Esophagus muscularis mucosa (tissue), 4 donors: ENCODE measurements at places on chromosomes 7 and 10.

DNA sequence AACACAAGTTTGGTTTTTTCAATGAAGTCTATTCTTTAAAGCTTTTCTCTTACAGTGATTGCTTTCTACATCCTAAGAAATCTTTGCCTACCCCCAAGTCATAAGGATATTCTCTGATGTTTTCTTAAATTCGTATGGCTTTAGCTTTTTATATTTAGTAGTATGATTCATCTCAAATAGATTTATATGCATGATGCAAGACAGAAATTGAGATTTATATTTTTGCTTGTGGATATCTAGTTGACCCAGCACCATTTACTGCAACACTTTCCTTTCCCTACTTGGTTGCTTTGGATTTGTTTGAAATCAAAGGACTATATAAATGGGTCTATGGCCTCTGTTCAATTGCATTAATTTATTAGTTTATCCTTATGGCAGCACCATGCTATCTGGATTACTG is 113.9 kb downstream of the ZNF438 start:
- DNase-seq, result no peak

DNA sequence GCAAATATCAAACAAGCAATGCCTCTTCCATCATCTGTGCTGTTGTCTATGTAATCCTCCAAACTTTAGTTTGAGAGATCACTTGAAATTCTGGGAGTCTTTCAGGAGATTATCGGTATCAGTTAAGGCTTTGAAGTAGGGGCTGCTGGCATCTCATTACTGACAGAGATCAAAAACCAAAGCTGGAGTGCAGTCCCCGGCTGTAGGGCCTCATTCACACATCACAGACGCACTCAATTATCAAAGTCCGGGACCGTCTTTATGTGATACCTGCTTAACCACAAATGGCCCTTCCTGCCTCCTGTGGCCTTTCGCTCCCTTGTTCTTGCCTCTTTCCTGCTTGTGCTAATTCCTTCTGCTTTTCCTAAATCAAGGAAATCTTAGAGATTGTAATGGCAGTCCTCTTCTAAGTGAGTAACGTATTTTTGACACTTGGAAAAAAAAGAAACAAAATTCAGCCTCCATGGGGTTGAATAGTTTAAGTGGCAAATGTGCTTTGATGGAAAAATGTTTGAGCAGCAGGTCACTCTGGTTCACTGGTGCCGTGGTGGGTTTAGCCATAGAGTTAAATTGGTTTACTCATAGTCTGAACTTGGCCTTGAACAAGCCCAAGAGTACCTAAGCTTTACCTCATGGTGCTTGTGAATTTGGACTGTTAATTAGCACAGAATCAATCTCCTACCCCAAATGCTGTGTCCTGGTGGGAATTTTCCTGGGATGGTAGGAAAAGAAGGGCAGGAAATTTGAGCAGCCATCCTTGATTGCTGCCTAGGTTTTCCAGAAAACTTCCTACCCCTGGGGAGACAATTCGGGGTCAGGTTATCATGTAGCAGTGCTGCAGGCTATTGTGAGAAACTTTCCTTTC is 178.9 kb upstream of the LYZL1 start:
- no peak for DNase-seq

DNA sequence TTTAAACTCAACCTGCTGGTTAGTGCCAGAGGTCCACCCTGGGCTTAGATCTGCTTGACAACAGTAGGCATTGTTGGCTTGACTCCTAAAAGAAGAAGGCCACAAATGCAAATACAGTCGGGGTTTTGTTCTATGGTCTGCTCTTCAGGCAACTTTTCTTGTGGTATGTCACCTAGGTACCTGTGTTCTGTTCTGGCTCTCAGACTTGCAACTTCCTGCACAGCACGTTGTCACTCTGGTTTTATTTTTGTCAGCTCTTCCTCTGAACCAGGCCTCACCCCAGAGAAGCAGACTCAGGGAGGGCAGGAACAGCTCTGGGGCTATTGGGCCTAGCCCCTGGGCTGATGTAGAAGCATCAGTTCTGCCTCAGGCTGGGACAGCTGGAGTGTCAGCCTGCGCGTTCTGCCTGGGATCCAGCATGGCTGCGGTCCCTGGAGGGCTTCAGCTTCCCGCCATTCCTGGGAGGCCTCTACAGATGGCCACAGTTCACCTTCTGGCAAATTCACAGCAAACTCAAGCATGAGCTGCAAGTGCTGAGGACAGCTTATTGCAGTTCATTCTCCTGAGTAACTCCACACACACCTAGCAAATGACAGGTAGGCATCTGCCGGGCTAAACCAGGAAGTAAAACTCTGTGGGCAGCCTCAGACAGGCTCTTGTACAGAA is 11.0 kb upstream of the PDCD4 start:
- no peak for DNase-seq

- DNase-seq, result no peak
Observed at GRCh38 chr10:10891124-10892082, 126.3 kb upstream of the CELF2 start.

- DNase-seq, result no peak
Observed at GRCh38 chr7:140655511-140656408, 15.1 kb upstream of the DENND2A start.

DNA sequence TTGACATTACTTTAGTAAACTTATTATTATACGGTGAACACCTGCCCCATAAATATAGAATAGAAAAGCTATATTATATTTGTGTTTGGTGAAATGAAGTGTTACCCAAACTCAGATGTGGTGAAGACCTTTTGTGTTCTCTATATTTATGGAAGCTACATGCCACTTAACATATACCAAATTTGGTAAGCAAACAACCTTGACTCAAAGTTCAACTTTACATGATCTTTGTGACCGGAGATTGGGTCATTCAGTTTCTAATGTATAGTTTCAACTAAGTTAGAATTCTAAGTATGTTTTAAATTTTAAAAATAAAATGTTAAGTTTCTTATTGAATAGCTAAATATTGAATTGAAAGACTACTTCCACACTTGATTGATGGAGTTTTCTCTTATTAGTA is 288.6 kb upstream of the SEMA3D start:
- DNase-seq, result no peak

DNA sequence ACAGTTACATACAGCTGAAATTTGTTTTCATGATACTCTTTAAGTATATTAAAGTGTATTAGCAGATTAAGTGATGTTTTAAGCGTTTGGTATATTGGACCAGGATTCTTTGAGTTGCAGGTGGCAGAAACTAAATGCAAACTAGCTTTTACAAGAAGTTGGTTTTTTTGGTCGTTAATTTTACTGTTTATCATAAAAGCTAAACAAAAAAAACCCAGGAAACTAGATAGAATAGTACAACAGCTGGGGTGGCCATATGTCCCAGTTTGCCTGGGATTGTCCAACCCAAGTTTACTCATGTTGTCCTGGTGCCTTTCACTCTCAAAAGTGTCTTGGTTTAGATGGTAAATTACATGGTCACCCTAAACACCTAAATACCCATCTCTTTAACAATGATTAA is 108.7 kb downstream of the PHTF2 start:
- DNase-seq, result no peak

DNA sequence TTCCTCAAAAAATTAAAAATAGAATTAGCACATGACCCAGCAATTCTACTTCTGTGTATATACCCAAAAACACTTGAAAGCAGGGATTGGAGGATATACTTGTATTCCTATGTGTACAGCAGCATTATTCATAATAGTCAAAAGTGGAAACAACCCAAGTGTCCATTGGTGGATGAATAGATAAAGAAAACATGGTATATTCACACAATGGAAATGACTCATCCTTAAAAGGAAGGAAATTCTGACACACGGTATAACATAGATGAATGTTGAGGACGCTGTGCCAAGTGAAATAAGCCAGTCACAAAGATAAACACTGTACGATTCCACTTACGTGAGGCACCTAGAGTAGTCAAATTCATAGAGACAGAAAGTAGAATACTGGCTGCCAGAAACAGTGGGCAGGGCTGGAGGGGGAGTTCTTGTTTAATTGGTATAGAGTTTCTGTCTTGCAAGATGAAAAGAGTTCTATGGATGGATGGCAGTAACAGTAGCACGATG is 26.6 kb upstream of the KAT6B start:
- DNase-seq, result no peak

DNA sequence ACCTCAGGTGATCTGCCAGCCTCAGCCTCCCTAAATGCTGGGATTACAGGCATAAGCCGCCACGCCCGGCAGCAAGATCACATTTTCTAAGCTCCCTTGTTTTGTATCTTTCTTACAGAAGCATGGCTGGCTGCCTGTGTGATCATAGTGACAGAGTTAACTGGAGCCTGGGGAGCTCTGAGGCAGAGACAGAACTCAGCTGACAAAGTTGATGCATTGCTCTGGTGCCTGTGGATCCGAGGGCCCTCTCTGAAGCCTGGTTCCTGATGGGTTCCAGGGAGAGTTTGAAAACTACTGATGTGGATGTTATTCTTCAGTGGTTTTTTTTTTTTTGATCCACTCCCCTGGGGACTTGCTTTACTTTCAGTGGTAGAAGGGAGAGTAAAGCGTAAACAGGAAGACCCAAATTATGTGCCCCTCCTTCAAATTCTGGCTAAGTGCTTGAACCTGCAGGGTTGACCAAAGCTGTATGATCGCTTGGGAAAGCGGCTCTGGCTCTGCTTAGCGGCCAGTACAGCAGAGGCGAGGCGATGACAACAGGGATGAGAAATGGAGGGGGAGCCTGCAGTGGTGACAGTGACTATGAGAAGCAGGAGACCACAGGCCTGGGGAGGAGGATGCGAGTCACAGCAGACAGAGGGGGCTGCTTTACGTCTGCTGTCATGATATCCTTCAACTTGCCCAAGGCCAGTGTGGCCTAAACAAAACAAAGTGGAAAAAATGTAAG is 6.8 kb upstream of the EFCAB10 start:
- DNase-seq, result no peak

DNA sequence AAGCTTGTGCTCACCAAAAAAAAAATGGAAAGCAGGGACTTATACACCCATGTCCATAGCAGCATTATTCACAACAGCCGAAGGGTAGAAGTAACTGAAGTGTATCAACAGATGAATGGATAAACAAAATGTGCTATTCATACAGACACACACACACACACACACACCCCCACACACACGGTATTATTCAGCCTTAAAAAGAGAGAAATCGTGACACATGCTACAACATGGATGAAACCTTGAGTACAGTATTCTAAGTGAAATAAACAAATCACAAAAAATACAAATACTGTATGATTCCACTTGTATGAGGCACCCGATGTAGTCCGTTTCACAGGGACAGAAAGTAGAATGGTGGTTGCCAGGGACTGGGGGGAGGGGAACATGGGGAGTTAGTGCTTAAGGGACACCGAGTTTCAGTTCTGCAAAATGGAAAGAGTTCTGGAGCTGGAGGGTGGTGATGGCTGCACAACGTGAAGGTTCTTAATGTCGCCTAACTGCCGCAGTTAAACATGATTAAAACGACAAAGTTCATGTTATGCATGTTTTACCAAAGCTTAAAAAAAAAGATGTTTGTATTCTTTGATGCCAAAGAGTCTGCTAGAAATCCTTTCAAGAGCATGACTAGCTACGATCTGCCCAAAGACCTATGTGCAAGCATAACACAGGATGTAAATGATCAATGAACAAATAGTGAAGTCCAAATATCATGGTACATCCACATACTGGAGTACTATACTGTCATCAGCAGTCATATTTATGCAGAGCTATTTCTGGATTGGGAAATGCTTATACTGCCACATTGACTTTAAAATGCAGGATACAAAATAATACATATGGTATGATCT is 7.2 kb downstream of the TNS3 start:
- no peak for DNase-seq

DNA sequence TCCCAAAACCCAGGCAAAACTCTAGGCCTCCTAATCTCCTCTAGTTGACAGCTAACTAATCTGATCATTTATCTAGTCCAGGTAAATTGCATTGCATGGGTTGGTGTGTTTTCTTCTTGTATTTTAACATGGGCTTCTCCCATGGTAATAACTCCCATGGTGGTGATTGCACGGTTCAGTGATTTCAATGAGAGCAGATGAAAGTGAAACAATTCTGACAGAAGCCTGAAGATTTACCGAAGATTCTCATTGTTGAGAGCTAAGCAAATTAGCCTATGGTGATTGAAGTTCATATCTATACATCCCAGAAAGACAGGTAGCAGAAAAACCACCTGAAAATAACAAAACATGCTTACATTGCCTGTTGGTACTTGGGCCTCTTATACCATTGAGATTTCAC is 26.6 kb upstream of the LIPN start:
- no peak for DNase-seq

DNA sequence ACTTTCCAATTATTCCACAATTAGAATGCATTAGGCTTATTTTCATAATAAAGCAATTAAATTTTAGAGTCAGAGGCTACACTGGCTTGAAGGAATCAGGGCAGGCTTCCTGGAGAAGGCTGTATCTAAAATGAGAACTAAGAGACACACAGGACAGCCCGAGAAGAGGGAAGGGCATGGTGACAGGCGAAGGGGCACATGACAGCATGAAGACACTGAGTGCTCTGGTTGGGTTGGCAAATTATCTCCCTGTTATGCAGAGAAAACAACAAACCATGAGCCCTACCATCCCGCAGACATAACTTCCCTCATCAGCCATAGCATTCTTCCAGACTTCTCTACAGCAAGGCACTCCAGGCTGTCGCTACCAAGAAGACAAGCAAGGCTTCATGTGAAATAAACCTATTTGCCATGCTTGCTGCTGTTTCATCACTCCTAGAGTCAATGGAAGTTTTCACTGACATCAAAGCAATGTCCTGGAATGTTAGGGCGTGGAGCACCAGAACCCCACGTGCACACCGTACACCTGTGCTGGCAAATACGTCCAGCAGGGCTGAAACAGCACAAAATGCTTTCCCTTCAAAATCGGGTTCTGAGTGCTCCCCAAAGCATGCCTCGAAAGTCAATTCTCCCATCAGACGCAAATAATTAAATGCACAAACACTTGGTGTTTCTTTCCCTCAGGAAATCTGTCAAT is 21.3 kb downstream of the VOPP1 start:
- DNase-seq, result no peak

GRCh38 chr7:20395511-20395910 is 64.8 kb downstream of the ITGB8 start:
- DNase-seq, result no peak

GRCh38 chr7:36210291-36210922 is 57.4 kb downstream of the EEPD1 start:
- DNase-seq, result no peak

DNA sequence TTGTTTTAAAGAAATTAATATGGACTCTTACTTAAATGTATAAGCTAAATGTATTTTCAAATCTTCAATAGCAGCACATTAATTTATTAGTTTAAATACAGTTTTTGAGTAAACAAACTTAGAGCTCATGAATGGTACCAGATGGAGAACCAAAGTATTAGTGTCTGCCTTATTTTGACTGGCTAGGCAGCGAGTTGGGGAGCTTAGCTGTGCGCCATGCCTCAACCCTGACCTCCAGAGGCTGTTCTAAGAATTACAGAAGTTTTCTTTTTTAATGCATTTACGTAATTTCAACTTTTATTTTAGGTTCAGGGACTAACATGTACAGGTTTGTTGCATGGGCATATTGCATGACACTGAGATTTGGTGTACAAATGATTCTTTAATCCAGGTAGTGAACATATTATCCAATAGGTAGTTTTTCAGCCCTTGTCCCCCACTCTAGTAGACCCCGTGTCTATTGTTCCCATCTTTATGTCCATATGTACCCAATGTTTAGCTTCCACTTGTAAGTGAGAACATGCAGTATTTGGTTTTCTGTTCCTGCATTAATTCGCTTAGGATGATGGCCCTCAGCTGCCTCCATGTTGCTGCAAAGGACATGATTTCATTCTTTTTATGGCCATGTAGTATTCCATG is 166.8 kb downstream of the IQUB start:
- DNase-seq, result no peak

GRCh38 chr7:48627164-48627563 is 297.2 kb upstream of the CDC14C start:
- DNase-seq, result no peak

GRCh38 chr7:157816526-157817250 is 479.9 kb downstream of the DNAJB6 start:
- DNase-seq, result no peak

- DNase-seq, result no peak
Observed at GRCh38 chr10:33795529-33795928, 461.1 kb upstream of the NRP1 start.
